Thyroid gland (tissue), 4 donors: ENCODE measurements at places on chromosomes 12 and 14.

GRCh38 chr12:57772429-57773322, at the start of gene EEF1AKMT3:
EEF1AKMT3 (plus strand) TSS chr12:57772614; CDS start chr12:57772725, 111 bp downstream.
- DNase-seq = peak; percentile 70

DNA sequence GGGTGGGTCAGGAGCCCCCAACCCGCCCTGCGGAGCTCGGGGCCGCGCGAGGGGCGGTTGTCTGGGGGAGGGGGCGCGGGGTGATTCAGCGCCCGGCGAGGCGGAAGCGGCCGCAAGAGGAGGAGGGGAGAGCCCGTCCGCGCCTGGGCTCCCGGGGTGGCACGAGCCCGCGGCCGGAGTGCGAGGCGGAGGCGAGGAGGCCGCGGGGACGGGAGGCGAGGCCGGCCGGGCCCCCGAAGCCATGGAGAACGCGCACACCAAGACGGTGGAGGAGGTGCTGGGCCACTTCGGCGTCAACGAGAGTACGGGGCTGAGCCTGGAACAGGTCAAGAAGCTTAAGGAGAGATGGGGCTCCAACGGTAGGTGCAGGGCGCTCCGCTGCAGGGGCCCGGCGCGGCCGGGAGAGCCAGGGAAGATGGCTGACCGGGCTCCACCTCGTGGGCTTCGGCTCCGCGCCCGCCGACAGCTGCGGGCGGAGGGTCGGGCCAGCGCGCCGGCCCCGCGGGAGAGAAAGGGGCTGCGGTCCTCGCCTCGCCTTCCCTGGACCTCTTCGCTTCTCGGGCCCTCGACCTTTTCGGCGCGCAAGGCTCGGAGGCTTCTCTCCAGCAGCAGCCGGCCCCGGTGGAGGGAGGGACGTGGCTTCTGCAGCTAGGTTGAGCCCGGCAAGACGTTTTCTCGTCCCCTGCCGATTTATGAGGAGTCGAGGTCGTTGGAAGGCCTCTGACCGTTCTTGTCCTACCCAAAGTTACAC, 677 bp downstream of the ATP2A2 start:
- peak; percentile 55 for DNase-seq

- DNase-seq = no peak
These were observed 220.3 kb downstream of the FBXL14 start for GRCh38 chr12:1373901-1374735.

DNA sequence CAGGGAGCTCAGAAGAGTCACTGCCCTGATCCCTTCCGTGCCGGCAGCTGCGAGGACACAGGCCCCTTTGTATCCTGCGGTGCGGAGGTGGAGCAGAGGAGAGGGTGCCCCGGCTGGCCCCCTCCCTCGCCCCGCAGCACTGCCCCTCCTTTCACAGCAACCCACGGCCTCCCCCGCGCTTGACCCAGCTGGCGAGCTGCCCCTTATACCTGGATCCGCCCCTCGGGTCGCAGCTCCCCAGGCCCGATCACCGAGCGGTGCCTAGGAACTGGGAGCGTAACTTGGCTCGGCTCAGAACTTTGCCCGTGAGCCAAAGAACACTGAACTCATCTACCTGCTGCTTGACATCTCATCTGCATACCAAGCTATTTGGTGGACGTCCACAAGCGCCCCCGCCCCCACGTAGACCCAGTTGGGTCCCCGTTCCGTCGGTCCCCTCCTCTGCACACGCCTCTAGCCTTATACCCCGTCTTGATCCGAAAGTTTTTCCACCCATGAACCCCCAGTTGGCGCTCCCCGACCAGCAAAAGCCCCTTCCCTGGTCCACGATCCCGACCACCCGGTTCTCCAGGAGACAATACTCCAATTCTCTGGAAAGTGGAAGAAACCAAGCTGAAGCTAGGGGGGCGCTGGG, 697 bp upstream of the DNAJC14 start:
- peak; percentile 73 for DNase-seq

GRCh38 chr14:103000291-103000921, 56.9 kb downstream of the CDC42BPB start:
- DNase-seq = no peak

GRCh38 chr12:113933201-113933786, 32.8 kb downstream of the RBM19 start:
- DNase-seq = no peak

DNA sequence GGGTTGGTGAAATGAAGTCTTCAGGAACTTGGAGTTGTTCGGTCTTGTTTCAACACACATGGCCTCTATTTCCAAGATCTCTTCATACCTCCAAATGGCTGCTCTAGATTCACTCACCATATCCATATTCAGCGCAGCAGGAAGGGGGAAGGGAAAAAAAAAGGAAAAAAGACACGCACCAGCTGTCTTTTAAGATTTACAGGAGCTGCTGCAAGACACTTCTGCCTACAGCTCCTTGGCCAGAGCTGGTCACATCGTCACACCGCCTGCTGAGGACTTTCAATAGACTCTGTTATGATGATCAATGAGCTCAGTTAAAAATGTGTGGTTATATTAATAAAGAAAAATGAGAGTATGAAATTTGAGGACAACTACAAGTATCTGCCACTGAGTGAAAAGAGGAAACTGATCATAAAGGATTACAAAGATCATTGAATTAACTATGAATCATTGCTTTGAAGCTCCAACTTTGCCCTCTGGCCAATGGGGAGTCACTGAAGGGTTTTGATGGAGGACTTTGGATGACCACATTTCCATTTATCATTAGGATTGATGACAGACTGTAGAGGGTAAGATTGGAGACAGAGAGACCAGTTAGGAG, 182.1 kb upstream of the HMGA2 start:
- peak; percentile 23 for DNase-seq

DNA sequence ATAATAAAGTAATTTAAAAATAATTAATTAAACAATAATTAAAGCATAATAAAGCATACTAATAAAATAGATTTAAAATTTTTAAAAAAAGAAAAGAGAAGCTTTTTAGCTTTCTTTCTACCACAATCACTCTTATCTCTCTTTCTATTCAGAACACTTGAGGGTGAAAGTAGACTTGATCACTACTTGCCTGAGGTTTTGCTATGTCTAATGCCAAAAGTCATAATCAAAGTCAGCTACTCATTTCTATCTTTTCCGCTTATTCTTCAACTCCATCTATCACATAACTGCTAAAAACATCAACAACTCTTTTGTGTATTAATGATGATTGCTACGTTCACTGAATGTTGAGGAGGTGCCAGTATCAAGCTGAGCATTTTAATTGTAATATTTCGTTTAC, 202.0 kb upstream of the KRR1 start:
- DNase-seq = no peak

GRCh38 chr12:47730341-47730744, 5.1 kb upstream of the ENDOU start:
- peak; percentile 76 for DNase-seq

DNA sequence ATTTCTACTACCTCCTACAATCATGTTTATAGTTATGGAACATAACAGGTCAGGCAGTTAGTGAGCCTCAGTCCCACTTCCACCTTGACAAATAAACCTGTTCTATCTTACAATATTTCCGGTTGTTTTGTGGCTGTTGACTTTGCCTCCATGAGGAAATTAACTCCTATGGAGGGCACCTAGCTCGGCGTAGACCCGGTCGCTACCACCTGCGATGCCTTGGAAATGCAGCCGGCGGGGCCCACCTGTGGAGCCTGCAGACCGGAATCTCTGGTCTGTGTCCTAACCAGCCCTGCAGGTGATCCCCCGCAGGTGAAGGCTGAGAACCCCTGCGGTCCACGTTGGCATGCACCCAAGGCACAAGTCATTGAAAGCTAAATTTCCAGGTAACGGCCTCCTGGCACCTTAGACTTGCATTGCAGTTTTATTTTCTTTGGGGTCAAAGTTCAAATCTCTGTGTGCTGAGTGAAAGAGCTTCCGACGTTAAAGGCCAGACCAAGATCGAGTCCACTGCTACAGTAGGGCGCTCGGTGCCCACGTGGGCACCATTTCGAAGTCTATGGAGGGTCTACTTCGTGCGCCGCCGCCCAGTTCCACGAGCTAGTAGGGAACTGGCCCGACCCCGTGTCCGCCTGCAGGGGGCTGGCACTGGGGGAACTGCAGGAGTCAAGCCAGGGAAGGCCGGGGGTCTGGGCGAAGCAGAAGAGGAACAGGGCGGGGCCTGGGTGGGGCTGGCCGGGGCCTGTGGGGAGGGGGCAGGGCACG, 782 bp upstream of the PIWIL1 start:
- DNase-seq = no peak

GRCh38 chr12:128111951-128112350, 155.0 kb upstream of the TMEM132C start:
- DNase-seq = no peak

DNA sequence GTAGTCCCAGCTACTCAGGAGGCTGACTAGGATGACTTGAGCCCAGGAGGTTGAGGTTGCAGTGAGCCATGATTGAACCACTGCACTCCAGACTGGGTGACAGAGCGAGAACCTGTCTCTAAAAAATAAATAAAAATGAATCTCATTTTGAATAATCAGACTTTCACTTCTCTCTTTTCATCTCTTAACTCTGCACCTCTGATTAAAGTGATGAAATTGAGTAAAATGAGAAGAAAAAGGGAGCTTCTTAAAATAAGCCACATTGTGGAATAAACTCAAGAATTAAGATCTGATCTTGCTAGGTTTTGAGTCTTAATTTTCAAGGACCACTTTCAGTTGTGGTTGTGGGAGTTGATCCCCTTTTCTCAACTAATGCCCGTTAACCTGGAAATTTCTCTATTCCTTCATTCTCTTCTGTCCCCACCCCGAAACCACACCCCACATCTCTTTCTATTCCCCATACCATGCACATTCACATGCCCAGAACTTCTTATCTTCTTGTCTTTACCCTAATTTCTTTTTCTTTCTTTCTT, 70.9 kb upstream of the ETV6 start:
- no peak for DNase-seq

- DNase-seq = no peak
These were observed 174.6 kb downstream of the STXBP6 start for GRCh38 chr14:24875203-24875838.

- no peak for DNase-seq
These were observed 3.9 kb downstream of the DLK1 start for GRCh38 chr14:100730581-100730980.

DNA sequence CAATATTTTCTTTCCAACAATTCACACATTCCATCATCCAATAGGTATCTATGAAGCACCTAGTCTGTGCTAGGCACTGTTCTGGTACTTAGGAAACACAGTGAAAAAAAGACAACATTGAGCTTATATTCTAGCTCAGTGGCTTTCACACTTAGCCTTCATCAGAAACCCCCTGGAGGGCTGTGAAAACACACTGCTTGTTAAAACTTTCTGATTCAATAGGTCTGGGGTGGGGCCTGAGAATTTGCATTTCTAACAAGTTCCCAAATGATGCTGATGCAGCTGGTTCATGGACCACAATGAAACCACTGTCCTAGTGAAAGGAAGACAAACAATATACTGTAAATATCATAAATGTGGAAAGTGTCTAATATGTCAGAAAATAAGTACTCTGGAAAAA, 5.9 kb downstream of the VTI1B start:
- DNase-seq = no peak

DNA sequence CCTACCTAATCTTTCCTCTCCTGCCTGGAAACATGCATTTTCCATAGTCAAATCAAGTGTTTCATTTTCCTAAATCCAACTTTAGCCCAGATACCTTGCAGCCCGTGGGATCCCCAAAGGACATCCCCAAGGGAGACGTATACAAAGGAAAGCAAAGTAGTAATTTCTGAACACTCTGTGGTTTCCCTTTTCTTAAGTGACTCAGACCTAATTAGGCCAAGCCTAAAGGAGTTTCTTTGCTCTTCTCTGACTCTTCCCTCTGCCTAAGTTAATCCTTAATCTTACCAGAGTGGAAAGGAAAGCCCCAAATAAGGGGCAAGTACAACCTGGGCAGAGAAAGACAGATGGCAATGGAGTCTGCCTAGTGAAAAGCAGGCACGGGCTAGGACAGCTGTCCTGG, 250.3 kb downstream of the SPTSSA start:
- no peak for DNase-seq

- DNase-seq = no peak
These were observed 103.9 kb upstream of the RFLNA start for GRCh38 chr12:124191024-124191359.

DNA sequence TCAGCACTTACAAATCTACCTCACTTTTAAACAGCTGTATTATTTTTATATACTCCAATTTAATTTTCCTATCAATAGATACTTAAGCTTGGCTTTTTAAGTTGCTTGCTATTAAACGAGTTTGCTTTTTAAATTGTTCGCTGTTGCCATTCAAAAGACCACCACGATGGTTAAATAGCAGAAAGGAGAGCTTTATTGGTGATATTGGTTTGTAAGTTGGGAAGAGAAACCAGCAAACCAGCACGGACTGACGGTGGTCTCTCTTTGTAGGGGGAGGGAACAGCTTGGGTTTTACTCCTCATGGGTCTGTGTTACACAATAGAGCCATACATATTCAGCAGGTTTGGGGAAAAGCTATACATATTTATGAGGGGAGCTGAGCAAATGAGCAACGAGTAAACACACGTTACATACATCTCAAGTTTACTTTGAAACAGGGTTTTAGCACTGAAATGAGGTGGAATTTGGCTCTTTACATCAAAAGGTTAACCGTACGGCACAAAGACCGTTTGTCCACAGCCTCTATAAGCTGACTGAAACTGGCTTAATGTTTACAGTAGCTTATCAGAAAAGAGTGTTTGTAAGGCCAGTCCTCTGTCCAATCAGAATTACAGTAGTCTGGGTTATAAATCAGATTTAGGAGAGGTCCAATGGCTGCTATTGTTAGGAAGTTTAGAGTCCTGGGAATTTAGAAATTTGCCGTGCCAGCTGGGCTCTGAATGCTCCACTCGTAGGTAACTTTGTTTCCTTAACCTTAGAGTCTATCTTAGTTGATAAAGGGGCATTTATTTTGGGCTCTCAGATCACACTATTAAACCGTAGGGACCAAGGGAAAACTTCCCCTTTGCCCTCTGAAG, 69.7 kb upstream of the DHRS4 start:
- no peak for DNase-seq

- no peak for DNase-seq
These were observed 212.6 kb downstream of the PHETA1 start for GRCh38 chr12:111156304-111156703.

DNA sequence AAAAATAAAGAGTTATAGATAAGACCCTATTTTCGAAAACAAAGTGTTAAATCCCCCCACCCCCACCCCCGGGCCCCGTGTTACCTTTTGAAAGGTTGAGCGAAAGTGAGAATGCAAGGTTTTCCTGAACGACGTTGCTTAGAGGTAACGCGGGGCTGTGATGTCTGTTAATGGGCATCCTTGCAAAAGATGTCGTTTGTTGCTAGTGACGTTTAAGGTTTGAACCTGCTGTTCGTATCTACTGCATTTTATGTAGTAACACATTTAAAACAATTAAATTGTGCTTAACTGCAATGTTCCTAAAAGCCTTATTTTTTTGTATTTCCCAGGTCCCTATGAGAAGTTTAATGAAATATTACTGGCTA, 1.2 kb downstream of the CPSF6 start:
- DNase-seq = no peak

DNA sequence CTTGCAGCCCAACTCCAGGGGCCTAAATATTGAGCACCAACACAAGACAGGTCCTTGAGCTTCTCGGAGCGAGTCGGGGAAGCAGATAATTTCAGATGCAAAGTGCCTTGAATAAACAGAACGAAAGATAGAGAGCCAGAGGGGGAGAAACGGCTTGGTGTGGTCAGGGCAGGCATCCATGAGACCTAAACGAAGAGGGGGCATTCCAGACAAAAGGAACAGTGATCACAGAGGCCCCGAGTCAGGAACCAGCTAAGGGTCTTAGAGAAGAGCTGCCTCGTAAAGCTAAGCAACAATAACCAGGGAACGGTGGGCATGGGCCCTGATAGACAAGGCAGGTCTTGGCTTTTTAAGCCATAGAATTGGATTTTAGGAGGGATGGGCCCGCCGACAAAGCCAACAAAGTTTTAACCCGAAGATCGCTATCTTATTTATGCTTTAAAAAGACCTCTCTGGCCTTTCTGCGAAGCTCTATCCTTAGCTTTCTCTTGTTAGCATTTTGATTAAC, 421 bp upstream of the ACADS start:
- no peak for DNase-seq
